ENCODE measurements at places on chromosomes 13 and 19.
A peak's percentile ranks its signal among the peaks of the same experiment; 100 is the strongest.

- H3K36me3 ChIP-seq: no peaks in the 10 kb centered on the region
- no peaks in the 10 kb centered on the region for H3K27me3 ChIP-seq
- peaks cover 4% of the 10 kb centered on the region for H3K4me1 ChIP-seq
Observed at GRCh38 chr19:28737021-28737895, 475.7 kb downstream of the UQCRFS1 start.

DNA sequence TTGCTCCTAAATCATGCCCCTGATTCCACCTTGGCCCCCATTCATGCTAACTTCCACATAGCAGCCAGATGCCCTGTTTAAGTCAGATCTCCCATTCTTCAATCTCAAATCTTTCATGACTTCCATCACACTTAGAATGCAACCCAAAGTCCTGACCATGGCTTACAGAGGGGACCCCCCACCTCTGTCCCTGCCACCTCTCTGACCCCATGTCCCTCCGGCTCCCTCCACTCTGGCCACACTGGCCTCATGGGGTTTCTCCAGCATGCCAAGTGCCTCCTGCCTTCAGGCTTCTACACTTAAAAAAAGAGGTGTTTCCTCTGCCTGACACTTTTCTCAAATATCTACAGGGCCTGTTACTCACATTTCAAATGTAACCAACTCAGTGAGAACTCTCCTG, 93.6 kb downstream of the C13orf42 start:
- no peak overlapping the region for H3K4me3 ChIP-seq
- H3K27me3 ChIP-seq: peaks cover 24% of the 10 kb centered on the region
- H3K36me3 ChIP-seq: no peaks in the 10 kb centered on the region
- no peaks in the 10 kb centered on the region for H3K4me1 ChIP-seq
- DNase-seq: no peak

DNA sequence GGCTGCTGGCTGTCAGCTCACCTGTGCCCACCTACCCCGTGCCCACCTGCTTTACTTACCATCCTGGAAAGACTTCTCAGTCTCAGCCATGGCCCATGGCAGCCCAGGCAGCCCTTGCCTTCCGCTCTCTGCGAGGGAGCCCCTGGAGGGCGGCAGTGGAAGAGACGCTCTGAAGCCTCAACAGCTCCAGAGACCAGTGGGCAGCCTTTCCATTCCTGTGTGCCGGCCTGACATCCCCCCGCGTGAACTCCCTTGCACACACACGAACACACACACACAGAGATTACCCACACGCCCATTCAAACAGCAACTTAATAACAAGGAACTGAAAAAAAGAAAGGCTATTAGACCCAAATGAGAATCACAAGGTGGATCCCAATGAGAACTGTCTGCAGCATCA, 14.2 kb upstream of the RASA3 start:
- peak; percentile 38 for DNase-seq
- H3K27ac ChIP-seq: no peak overlapping the region
- H3K4me1 ChIP-seq: peaks cover 39% of the 10 kb centered on the region
- peaks cover 21% of the 10 kb centered on the region for H3K36me3 ChIP-seq
- H3K4me3 ChIP-seq: peak overlapping the region; percentile 6

DNA sequence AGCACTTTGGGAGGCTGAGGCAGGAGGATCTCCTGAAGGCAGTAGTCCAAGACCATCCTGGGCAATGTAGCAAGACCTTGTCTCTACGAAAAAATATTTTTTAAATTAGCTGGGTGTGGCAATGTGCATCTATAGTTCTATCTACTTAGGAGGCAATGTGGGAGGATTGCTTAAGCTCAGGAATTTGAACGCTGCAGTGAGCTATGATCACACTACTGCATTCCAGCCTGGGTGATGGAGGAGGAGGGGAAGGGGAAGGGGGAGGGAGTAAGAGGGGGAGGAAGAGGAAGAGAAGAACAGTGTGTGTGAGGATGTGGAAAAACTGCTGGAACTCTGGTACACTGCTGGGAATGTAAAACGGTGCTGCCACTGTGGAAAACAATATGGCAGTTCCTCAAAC, 9.2 kb upstream of the CLIP3 start:
- DNase-seq: no peak
- no peaks in the 10 kb centered on the region for H3K27me3 ChIP-seq
- H3K4me1 ChIP-seq: peaks cover 7% of the 10 kb centered on the region
- H3K36me3 ChIP-seq: peaks cover 16% of the 10 kb centered on the region
- no peak overlapping the region for H3K4me3 ChIP-seq

- DNase-seq: no peak
- no peaks in the 10 kb centered on the region for H3K4me1 ChIP-seq
- no peaks in the 10 kb centered on the region for H3K27me3 ChIP-seq
- no peaks in the 10 kb centered on the region for H3K36me3 ChIP-seq
- H3K27ac ChIP-seq: no peak overlapping the region
Observed at GRCh38 chr13:80239571-80240255, 101.2 kb downstream of the SPRY2 start.

DNA sequence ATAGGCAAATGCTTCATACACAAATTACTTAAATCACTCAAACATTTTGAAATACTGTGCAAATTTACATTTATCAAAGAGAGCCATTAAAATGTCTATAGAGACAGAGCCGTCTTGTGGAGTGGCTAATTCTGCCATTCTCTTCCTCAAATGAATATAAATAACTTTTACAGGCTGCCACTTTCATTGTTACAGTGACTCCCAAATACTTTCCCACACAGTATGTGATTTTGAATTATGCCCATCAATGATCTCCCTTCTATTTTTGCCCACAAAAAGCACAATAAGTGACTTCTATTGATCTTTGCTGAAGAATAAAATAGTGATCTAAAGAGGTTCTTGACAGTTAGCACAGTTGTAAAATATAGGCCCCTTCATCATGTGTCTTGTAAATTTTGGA, 1244.9 kb downstream of the PCDH17 start:
- no peak overlapping the region for H3K27ac ChIP-seq
- no peaks in the 10 kb centered on the region for H3K27me3 ChIP-seq
- H3K4me1 ChIP-seq: no peaks in the 10 kb centered on the region
- no peak overlapping the region for H3K4me3 ChIP-seq

DNA sequence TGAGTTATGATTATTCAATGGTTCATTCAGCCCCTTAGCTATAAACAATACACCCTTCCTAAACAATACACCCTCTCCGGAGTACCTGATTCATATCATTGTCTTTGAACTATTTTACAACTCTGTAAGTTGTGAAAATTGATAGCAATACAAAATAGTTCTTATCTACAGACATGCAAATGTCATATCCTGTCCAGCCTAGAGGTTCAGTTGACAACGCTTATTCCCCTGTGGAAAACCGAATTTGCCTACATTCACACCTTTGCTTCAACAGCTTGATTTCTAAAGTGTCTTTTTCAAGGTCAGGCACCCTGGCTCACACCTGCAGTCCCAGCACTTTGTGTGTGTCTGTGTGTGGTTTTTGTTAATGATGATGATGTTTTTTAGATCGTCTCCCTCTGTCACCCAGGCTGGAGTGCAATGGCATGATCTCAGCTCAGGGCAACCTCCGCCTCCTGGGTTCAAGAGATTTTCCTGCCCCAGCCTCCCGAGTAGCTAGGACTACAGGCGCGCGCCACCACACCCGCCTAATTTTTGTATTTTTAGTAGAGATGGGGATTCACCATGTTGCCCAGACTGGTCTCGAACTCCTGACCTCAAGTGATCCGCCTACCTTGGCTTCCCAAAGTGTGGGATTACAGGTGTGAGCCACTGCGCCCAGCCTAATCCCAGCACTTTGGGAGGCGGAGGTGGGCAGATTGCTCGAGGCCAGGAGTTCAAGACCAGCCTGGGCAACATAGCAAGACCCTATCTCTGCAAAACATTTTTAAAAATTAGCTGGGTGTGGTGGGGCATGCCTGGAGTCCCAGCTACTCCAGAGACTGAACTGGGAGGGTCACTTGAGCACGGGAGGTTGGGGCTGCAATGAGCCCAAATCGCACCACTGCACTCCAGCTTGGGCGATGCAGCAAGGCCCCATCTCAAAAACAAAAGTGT, 9.6 kb downstream of the C19orf53 start:
- no peak overlapping the region for H3K27ac ChIP-seq
- H3K4me3 ChIP-seq: no peak overlapping the region
- H3K27me3 ChIP-seq: no peaks in the 10 kb centered on the region

- H3K27ac ChIP-seq: peak overlapping the region; percentile 73
- peak; percentile 24 for DNase-seq
- H3K4me3 ChIP-seq: peak overlapping the region; percentile 10
- H3K27me3 ChIP-seq: peaks cover 24% of the 10 kb centered on the region
- no peaks in the 10 kb centered on the region for H3K36me3 ChIP-seq
- H3K4me1 ChIP-seq: peaks cover 9% of the 10 kb centered on the region
Observed at GRCh38 chr19:49761625-49762311, 1.3 kb downstream of the TSKS start.

- H3K4me3 ChIP-seq: peak within 1 kb of the TSS; percentile 95
- no peaks in the 10 kb centered on the region for H3K27me3 ChIP-seq
- peak; percentile 55 for DNase-seq
- peaks cover 35% of the 10 kb centered on the region for H3K4me1 ChIP-seq
Observed at GRCh38 chr19:44891016-44891882, at the start of gene TOMM40. TSS of gene TOMM40 (plus strand) at chr19:44891254. CDS start at chr19:44891416, 162 bp downstream.

- peaks cover 12% of the 10 kb centered on the region for H3K36me3 ChIP-seq
- no peaks in the 10 kb centered on the region for H3K27me3 ChIP-seq
- H3K4me3 ChIP-seq: no peak overlapping the region
- no peaks in the 10 kb centered on the region for H3K4me1 ChIP-seq
Observed at GRCh38 chr13:26200811-26201210, 21.3 kb downstream of the RNF6 start.

DNA sequence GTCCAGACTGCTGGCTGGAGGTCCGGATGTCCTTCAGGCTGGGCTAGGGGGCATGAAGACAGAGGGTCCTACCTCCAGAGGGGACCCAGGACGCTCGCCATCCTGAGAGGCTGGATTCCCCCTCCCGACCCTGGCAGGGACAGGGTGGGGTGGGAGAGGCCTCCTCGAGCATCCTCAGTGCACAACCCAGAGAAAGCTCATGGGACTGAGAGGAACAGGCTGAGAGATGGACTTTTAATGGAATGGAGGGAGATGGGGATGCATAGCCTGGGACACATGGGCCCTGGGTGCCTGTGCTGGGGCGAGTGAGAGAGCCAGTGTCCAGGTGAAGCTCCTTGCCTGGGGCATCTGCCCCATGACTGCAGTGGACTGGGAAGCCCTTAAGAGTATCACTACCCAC, 3.1 kb downstream of the ACTL9 start:
- H3K4me3 ChIP-seq: no peak overlapping the region
- H3K27me3 ChIP-seq: peaks cover 80% of the 10 kb centered on the region
- H3K4me1 ChIP-seq: peaks cover 55% of the 10 kb centered on the region
- H3K27ac ChIP-seq: no peak overlapping the region

DNA sequence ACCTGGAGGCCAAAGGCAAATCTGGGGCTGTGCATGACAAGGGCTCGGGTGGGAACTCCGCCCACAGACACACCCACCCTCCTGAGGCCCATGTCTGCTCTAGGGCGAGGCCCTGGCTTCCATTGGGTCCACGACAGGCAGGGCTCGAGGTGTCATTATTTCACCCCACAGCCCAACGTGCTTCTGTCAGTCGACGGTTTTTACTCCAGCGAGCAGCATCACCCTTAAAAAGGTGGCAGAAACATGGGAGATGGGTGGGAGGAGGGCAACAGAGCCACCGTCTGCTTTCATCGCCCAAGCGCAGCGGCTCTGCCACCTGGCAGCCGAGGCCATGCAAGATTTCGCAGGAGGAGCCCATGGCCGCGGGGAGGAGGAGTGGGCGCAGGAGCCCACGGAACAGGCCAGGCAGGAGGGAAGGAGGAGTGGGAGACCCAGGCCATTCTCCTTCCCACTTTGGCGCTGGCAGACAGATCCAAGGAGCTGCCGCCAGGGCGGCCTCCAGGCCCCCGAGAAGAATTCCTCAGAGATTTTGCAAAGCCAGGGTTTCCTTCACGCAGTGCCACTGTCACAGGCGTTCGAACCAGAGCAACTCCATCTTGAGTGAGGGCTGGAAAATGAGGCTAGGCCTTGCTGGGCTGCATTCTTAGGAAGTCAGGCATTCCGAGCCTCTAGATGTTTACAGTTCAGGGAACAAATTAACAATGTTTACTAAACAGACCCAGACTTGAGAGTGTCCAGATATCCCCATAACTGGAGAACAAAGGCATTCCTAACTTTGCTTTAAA, 49.3 kb upstream of the TUBGCP3 start:
- H3K27me3 ChIP-seq: peaks cover 60% of the 10 kb centered on the region
- H3K36me3 ChIP-seq: no peaks in the 10 kb centered on the region
- H3K4me1 ChIP-seq: peaks cover 16% of the 10 kb centered on the region
- DNase-seq: no peak
- no peak overlapping the region for H3K4me3 ChIP-seq

DNA sequence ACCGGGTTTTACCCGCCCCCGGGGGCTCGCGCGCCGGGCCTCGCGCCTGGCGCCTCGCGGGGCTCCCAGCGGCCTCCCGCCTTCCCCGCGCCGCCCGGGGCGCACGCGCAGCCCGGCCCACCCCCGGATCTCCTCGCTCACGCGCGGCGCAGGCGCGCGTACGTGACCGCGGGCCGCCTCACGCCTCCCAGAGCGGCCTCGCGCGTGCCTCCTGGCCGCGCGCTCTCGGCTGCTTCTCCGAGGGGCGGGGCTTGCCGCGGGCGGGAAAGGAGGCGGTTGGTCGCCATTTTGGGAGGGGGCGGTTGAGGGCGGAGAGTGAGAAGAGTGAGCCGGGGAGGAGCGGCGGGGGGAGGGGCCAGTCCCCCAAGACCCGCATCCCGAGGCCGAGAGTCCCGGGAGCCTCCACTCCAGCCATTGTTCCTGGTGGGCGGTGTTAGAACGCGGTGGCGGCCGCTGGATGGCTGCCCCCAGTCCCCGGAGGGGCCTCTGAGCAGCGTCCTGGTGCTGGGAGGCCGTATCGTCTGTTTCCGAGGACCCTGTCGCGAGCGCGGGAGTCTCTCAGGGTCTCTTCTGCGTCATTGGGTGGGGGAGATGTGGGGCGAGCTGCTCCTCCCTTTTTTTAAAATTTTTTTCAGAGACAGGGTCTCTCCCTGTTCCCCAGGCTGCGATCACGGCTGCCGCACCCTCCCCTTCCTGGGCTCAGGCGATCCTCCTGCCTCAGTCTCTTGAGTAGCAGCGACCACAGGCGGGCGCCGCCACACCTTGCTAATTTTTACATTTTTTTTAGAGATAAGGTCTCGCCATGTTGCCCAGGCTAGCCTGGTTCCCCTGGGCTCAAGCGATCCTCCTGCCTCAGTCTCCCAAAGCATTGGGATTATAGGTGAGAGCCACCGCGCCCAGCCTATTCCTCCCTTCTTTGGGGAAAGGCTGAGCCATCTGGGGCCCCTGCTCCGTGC, at the start of gene ZNF541:
Gene ZNF541, minus strand, starts transcription at position 78 of the 956 bp plus-strand sequence. CDS start 17,292 bp downstream, outside the sequence.
- peak within 1 kb of the TSS; percentile 28 for H3K4me3 ChIP-seq
- peaks cover 1% of the 10 kb centered on the region for H3K36me3 ChIP-seq
- peak; percentile 84 for DNase-seq
- peaks cover 44% of the 10 kb centered on the region for H3K27me3 ChIP-seq

GRCh38 chr13:110230661-110231347, 76.2 kb downstream of the COL4A1 start:
- H3K4me3 ChIP-seq: no peak overlapping the region
- no peaks in the 10 kb centered on the region for H3K4me1 ChIP-seq
- H3K27me3 ChIP-seq: peaks cover 28% of the 10 kb centered on the region
- no peaks in the 10 kb centered on the region for H3K36me3 ChIP-seq
- DNase-seq: no peak

GRCh38 chr19:31715249-31715945, 366.2 kb upstream of the TSHZ3 start:
- DNase-seq: no peak

GRCh38 chr13:47230155-47230554, 333.3 kb upstream of the HTR2A start:
- H3K27ac ChIP-seq: no peak overlapping the region
- no peaks in the 10 kb centered on the region for H3K4me1 ChIP-seq
- H3K36me3 ChIP-seq: no peaks in the 10 kb centered on the region
- no peak overlapping the region for H3K4me3 ChIP-seq
- no peaks in the 10 kb centered on the region for H3K27me3 ChIP-seq

- peaks cover 24% of the 10 kb centered on the region for H3K4me1 ChIP-seq
- no peak overlapping the region for H3K27ac ChIP-seq
- no peak overlapping the region for H3K4me3 ChIP-seq
- peaks cover 25% of the 10 kb centered on the region for H3K36me3 ChIP-seq
Observed at GRCh38 chr19:1045247-1045603, 5.3 kb downstream of the ABCA7 start.
